ENCODE measurements at places on chromosomes 5 and 9. TPM values are rescaled to one million over a fixed set of nuclear protein-coding genes. Genes with fewer than 3 reads are reported as not detected.

DNA sequence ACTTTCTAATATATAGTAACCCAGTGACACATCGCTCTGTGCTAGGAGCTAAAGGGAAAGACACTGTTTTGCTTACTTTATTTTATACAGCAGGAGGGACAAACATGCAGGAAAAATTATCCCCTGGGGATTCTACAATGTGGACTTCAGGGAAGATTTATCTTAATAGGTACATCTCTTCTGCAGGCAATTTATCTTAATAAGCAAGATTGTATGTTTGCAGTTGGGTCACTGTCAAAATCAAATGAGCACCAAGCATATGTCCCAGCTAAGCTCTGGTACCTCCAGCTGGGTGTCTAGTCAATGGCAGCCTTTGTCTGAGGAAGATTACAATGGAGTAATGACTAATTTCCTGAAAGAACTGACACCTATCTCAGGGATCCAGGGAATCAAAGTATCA is 309.9 kb upstream of the PANK3 start:
- DNase-seq, result no peak

DNA sequence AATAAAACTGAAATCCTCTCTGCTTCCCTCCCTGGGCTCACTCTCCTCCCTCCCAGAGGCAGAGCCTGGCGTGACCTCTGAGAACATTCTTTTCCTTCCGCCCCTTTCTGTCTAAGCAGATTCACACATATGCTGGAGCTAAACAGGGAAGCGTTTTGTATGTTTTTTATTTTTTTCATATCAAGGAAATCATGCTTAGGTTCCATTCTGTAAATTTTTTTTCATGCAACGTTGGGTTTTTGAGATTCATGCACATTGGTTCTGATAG is 20.2 kb upstream of the BARHL1 start:
- no peak for DNase-seq

DNA sequence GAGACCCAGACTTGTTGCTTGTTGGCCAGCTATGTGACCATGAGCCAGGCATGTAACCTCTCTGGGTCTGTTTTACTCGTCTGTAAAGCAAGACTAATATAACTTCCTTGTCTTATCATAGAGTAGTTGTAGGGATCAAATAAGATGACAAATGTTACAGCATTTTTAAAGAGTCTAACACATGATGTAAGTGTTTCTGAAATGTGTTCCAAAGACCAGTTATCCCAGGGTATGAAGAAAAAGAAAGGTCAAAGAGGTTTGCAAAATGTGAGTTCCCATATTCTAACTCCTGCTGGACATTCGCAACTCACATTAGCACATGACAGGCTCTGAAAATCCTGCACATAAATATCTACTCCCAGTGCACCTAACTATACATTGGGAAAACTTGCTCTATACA is 28.5 kb upstream of the MATR3 start:
- DNase-seq, result no peak

DNA sequence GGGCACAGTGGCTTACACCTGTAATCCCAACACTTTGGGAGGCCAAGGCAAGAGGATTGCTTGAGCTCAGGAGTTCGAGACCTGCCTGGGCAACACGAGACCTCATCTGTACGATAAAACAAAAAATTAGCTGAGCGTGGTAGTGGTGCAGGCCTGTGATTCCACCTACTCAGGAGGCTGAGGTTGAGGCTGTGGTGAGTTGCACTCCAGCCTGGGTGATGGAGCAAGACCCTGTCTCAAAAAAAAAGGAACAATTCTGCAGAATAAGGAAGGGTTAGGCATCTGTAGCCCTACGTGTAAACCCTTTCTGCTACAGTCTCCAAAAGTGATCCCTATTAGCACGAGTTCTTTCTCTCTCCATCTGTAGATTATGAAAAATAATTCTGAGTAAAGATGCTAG is 19.9 kb downstream of the CDC26 start:
- DNase-seq, result no peak

DNA sequence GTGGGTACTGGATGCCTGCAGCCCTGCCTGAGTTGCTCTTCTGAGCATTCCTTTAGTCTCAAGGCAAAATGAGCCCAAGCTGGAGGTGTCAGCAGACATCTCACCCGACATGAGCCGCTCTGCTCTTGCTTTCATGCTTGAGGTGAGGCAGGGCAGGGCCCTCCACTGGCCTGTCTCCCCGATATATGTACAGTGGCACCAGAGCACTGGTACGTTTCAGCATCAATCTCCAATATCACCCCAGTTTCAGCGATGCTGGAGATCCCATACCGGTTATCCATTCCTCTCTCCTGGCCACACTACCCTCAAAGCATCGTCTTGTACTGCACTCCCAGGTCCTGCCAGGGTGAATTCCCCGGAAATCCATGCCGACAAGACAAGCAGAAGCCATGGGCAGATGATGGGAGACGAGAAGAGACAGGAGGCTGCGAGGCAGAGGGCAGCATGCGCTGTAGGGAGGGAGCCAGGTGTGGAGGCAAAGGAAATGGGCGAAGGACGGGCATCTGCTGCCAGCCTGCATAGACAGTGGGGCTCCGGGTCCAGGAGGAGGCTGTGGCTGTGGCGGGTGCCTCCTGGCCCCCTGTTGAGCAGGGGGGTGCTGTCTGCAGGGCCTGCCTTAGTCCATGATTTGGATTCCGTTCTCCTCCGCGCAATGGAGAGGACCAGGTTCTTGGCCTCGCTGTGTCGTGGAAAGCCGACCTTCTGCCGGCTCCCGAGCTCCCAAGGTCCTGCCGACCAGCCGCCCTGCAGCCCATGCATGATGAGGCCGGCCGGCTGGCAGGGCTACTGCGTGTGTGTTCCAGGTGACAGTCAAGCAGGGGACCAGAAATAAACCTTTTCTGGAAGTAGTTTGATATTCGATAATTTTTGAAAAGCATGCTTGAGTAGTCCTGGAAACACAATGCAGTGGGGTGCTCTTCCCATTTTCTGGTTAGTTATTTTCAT is 152.2 kb upstream of the IRX2 start:
- DNase-seq, result no peak

GRCh38 chr9:137396227-137396626 is 26.7 kb downstream of the EXD3 start:
- DNase-seq, result peak; percentile 94

- no peak for DNase-seq
These were observed 796.0 kb upstream of the CHD1 start for GRCh38 chr5:99724732-99725290.

- no peak for DNase-seq
These were observed 26.8 kb downstream of the ACTBL2 start for GRCh38 chr5:57455511-57456455.

DNA sequence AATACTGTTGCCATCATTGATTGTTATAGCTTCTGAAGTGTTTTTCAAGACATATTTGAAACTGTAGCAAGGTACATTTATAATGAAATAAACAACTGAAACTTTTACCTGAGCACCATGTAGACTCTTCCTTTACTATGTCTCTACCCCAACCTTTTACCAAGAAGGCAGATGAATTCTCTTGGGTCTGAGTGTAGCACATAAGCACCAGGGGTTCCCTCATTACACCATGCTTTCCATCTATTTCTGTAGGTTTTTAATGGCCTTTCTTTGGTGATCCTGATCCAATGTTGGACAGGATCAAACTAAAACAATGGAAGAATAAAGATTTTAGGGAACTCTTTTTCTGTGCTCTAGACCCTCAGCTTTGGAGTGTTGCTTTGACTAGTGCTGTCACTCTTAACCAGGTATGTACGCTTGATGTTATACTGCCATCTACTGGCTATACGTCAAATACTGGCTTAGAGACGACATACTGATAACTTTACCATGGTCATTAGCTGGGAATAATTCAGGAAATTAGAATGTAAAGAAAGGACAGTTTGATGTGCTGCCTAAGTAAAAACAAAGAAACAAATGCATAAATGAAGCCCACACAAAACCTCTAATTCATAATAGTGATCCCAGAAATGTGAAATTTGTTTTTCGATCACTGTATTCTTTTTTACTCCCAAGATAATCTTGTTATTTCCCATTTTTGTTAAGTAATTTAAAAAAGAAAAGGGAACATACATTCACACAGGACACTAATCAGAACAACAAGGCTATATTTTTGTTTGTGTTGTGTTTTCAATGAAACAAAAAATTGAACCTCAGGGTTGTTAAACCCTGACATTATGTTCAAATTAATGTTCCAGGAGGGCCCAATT is 30.7 kb downstream of the IFNW1 start:
- peak; percentile 53 for DNase-seq

GRCh38 chr9:129183495-129184218 is 5.6 kb upstream of the IER5L start:
- no peak for DNase-seq

DNA sequence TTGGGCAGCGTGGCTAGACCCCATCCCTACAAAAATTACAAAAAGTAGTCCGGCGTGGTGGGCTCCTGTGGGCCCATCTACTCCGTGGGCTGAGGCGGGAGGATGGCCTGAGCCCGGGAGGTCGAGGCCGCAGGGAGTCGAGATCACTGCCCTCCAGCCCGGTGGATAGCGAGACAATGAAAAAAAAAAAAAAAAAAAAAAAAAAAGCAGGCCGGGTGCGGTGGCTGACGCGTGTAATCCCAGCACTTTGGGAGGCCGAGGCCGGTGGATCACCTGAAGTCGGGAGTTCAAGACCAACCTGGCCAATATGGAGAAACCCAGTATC is 110.5 kb upstream of the LPCAT1 start:
- DNase-seq, result no peak

- DNase-seq, result peak; percentile 87
These were observed 14.7 kb downstream of the COL15A1 start for GRCh38 chr9:98958271-98958984.

DNA sequence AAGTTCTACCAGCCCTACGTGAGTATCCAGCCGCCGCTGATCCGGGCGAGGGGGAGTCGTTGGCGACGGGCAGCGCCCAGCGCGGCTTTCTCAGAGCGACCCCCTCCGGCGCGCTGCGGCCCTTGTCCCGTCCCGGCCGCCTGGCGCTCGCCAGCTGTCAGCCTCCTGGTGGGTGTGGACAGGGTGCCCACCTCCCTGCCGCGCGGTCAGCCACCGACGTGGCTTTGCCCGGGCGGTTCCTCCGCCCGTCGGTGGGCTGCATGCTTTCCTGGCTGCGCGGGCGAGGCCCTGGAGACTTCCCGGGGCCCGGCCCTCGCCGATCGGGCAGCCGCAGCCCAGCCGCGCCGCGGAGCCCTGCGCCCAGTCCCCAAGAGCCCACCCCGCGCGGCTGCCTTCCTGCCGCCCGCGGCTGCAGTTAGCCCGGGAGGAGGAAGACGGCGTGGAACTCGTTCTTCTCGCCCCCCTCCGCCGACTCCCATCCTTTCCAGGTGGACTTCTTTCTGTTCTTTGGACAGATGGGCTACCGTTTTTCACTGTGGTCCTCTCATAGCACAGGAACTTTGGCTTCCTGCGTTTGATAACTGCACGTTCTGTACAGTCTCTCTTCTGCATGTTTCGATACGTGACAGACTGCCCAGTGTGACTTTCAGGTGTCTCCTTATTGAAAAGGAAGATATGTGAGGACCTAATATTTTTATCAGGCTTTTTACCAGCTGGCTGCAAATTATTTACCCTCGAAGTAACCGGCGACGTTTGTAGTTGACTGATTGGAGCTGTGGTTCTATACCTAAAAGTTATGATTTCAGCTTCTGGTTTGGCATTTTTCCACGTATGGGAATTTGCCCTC is 577 bp downstream of the AP3S1 start:
- peak; percentile 45 for DNase-seq

DNA sequence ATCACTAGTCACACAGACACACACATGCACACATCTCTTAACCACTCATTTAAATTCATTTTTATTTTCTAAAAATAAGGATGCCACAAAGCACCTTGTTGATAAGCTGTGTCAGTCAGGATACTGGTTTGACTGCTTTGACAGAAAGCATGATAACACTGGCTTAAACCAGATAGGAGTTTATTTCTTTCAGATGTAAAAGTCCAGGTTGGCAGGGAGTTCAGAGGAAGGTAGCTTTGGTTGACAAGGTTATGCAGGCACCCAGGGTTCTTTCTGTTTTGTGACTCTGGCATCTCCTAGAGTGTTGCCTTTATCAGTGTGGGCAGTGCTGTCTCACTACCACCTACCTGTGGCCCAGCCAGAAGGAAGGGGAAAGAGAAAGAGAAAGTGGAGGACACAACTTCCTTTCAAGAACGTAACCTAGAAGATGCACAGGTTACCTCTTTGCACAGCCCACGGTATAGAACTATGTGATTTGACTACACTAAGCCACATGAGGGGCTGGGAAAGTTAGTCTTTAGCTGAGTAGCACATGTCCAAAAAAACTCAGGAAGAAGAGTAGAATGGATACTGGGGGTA is 334.7 kb downstream of the OSTF1 start:
- DNase-seq, result no peak

GRCh38 chr5:142982821-142983200 is 212.6 kb downstream of the ARHGAP26 start:
- no peak for DNase-seq

- DNase-seq, result no peak
These were observed 356.3 kb downstream of the CSNK1G3 start for GRCh38 chr5:123868267-123868666.

GRCh38 chr9:36322462-36322861 is 64.2 kb upstream of the GNE start:
- DNase-seq, result no peak

DNA sequence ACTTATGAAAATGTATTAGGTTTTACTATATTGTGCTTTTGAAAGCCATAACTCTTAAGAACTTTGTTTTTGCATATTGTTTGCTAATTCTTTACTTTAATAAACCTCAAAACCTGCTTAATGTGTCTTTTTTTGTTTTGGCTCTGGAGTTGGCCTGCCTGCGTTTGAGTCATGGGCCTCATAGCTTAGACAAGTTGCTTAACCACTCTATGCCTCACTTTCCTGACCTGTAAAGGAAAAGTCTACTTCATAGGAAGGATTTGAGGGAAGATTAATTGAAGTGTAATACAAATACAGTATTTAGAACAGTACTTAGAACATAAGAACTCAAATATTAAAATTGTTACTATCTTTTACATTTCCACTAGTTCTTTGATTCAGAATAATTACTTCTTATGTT is 10.3 kb downstream of the SMIM32 start:
- peak; percentile 35 for DNase-seq

DNA sequence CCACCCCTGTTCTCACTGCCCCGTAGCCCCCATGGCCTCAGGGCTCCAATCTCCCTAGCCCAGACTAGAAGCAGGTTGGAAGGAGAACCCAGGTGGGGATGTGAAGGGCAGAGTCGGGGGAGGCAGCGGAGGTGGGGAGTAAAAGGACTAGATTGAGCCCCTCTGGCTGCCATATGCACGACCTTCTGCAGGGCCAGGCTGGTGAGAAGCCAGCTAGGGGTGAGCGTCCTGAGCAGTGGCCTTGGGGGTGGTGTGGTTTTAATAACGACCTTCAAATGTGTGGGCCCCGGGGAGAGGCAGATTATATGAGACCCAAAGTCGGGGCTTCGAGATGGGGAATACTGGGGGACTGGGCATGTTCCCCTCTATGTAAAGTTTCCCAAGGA is 139.5 kb downstream of the C9orf50 start:
- DNase-seq, result no peak

GRCh38 chr9:137138058-137138721 is 764 bp upstream of the GRIN1 start:
- no peak for DNase-seq

GRCh38 chr5:34625246-34625645 is 30.9 kb upstream of the RAI14 start:
- DNase-seq, result peak; percentile 32

The SPOCK1 gene
- 71.0 TPM for total RNA-seq

The OR1J2 gene
- total RNA-seq, result not detected

The NEUROG1 gene
- total RNA-seq, result not detected

The ST8SIA4 gene
- 0.59 TPM for total RNA-seq

The FOXD1 gene
- total RNA-seq, result 13.5 TPM
